Left cardiac atrium (tissue), 4 donors: ENCODE measurements at places on chromosomes 6 and 20.

DNA sequence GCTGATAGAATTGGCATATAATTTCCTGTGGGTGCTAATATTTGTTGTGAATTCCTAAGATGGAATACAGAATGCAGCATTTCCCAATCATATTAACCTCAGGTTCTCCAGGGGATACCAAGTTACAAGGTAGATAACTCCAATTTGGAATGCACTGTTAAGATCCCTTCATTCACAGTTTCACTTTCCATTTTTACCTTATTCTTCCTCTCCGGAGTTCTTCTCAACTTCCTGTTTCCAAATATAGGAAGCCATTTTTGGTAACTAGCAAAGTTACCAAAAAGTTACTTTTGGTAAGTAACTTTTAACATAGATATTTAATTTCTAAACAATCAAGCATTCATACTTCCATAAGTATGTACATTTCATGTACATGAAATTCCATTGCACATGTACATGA is 63.5 kb upstream of the PHACTR2 start:
- DNase-seq, result no peak

- no peak for DNase-seq
These were observed 16.0 kb upstream of the AVP start for GRCh38 chr20:3100480-3100879.

- peak; percentile 15 for DNase-seq
These were observed 67.7 kb downstream of the SYNJ2 start for GRCh38 chr6:158049055-158050028.

GRCh38 chr6:36492621-36493020 is 49.8 kb downstream of the KCTD20 start:
- DNase-seq, result no peak

GRCh38 chr6:4668271-4669179 is 107.7 kb upstream of the CDYL start:
- DNase-seq, result no peak

GRCh38 chr6:8439601-8440268 is 4.4 kb upstream of the SLC35B3 start:
- DNase-seq, result no peak
